Fibroblast of the conjunctiva (primary cell): ENCODE measurements at places on chromosomes 3 and 15.

DNA sequence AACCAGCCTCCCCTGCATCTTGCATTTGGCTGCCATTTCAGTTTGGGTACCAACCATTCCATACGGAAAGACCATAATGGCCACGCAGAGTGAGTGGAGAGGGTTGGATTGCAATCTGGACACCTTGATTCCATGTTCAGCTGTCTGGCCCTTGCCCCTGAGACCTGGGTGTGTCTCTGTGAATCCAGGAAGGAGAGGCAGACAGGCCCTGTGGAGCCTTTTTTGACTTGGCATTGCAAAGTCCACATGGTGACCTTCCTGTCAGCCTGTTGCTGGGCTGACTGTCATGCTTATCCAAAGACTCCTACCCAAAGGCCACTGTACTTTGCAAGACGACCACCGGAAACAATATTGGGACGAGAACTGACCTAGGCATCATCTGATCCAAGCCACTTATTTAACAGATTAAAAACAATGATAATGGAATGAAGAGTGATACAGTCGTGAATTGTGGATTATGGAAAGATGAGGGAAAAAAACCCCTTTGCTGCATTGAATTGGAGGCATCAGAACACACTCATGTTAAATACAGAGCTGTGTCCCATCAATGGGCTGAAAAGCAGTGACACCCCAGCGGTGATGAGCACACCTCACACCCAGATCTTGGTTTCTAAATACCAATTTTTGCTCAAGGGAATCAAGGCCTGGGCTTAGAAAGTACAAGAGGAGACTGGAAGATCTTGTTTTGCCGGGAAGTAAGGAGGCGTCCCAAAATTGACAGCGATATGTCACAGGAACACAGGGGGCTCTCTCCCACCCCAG is 86.0 kb downstream of the LRRK1 start:
- no peak for DNase-seq

GRCh38 chr15:86849558-86850285 is 770.1 kb downstream of the AGBL1 start:
- no peak for DNase-seq

DNA sequence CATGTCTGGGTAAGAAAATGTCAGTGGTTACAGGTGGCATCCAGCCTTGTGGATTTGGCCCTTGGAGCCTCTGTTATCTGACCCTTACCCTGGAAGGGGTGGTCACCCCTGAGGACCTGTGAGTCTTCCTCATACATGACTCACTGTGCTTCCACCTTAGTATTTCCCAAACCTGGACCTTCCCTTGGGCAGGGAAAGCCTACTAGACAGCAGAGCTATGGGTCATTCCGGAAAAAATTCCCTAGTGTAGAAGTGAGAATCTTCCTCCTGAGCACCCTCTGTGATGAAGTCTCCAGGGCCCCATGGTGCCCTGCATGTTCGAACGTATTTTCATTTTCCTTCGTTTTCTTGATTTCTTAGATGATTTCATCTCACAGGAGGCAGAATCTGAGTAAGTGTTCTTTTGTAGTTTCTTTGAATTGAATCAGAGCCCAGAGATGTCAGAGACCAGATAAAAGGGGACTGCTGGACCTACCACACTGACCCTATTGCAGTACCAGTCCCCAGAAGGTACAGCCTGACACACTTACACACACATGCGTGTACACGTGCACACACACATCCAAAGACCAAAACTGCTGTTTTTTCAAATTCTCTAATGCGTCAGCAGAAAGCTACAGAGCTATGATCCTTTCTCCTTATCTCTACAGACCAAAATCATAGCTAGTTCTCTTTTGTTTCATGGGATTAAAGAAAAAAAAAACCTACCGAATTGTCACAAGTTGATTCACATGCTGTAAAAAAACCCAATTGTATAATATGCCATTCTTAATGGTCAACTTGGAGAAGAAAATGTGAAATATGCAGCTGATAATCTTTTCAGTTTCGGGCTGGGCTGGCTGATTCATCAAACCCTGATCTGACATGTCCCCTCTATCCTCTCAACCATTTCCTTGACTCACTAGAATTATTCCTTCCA is 50.5 kb upstream of the ARHGEF3 start:
- no peak for DNase-seq

DNA sequence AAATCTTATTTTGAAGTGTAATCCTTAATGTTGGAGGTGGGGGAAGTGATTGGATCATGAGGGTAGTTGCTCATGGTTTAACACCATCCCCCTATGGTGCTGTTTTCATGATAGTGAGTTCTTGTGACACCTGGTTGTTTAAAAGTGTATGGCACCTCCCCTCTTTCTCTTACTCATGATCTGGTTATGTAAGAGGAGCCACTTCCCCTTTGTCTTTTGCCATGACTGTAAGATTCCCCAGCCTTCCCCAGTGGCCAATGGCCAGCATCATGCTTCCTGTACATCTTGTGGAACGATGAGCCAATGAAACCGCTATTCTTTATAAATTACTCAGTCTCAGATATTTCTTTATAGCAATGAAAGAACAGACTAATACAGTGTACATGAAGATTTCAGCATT is 39.8 kb upstream of the GMNC start:
- DNase-seq = no peak

- DNase-seq = no peak
Observed at GRCh38 chr3:53613125-53613524, 118.7 kb downstream of the CACNA1D start.

DNA sequence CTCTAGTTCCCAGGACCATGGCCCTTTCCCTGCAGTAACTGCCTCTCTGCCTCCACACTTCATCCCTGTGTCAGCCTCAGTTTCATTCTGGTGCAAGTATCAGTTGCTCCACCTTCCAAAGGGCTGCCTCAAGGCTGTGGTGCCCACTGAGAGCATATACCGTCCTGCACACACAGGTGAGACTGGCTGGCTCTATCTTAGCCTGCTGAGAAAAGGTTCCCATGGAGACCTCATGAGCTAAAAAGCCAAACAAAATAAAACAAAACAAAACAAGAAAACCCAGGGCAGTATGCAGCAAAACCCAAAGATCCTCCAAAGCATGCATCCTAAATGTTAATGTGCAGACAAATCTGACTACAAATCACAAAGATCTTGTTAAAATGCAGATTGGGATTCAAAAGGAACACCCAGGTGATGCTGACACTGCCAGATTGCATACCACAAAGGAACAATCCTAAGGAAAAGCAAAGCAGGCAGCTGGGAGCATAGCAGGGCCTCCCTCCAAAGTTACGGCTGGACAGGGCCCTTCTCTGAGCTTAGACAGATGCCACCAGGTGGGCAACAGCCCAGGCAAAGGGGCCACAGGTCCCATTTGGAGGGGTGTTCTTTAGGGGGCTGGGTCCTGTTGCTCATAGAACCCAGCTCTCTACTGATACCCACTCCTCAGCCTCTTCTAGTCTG is 76.3 kb upstream of the SLCO2A1 start:
- no peak for DNase-seq

DNA sequence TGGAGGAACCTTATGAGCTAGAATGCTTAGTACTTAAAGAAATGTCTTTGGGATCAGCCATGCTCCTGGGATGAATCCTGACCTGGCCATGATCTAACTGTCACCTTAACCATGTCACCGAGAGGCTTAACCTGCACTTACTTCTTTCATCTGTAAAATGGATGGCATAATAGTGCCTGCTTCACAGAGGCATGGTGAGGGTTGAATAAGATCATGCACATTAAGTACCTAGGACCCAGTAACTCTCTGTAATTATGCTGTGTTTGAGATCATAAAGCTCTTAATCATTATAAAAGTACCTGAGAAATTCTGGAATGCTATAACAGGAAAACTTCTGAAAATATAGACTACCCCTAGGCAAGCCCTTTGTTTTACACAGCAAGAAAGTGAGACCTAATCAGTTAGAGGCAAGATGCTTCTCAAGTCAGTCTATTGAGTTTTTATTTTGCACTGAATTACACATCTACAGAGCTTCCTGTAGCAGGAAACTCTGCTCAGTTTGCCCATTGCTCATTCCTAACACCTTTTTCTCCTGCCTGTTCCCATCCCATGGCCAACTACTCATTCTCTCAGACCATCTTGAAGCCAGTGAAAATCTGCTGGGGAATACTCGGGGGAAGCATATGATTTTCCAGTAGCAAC is 1015.5 kb upstream of the CFAP20DC start:
- no peak for DNase-seq

DNA sequence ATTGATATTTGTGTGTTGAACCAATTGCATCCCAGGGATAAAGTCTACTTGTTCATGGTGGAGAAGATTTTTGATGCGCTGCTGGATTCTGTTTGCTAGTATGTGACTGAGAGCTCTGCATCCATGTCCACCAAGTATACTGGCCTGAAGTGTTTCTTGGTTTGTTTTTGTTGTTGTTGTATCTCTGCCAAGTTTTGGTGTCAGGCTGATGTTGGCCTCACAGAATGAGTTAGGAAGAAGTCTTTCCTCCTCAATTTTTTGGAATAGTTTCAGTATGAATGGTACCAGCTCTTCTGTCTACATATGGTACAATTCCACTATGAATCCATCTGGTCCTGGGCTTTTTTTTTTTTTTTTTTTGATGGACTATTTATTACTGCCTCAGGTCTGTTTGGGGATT is 50.9 kb upstream of the OSTN start:
- no peak for DNase-seq

DNA sequence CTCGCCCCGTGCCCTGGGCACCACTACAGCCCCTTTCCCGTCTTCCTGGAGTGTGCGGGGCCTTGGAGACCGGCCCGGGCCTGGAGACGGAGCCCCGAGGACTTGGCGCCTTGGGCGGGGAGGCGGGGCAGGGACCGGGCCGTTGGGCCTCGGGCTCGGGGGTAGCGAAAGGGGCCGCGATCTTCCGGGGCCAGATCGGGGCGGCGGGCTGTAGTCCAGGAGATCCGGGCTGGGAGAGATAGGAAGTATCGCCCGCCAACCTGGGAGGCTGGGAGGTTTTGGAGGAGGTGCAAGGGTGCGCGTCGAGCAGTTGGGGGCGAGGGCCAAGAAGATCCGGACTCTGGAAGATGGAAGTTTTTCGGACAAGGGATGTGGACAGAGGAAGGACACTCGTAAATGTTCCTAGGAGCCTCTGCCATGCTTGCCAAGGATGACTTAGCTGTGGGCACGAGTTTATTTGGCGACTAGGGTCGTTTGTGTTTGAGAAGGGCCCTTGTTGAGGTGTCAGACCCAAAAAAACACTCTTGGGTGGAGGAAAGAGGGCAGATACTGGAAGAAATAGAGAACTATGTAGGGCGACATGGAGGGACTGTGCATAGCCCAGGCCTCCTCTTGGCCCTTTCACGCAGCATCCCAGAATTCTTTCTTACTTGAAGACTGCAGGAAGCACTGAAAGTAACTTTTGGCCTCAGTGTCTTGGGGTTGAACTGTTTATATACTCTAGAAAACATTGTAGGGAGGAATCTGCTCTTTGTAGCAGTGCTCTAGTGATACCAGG is 712 bp downstream of the RTF1 start:
- no peak for DNase-seq

DNA sequence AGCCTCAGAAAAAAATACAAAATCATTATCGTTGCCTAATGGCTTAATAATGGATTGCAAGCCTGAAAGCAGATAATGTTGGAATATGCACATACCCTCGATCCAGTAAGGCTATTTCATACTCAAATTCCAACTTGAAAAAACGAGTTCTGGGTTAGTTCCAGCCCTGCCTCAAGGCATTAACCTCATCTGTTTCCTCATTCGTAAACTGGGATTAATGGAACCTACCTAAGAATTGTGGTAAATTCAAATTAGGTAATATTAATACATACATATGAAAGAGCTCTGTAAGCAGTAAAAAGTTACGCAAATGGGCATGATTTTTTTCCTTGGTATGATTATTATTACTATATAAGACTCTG is 107.5 kb downstream of the SRGAP3 start:
- DNase-seq = no peak

GRCh38 chr15:29522373-29523276 is 253.0 kb upstream of the NSMCE3 start:
- DNase-seq = no peak

GRCh38 chr3:15896500-15896899 is 98.7 kb upstream of the ANKRD28 start:
- DNase-seq = no peak

DNA sequence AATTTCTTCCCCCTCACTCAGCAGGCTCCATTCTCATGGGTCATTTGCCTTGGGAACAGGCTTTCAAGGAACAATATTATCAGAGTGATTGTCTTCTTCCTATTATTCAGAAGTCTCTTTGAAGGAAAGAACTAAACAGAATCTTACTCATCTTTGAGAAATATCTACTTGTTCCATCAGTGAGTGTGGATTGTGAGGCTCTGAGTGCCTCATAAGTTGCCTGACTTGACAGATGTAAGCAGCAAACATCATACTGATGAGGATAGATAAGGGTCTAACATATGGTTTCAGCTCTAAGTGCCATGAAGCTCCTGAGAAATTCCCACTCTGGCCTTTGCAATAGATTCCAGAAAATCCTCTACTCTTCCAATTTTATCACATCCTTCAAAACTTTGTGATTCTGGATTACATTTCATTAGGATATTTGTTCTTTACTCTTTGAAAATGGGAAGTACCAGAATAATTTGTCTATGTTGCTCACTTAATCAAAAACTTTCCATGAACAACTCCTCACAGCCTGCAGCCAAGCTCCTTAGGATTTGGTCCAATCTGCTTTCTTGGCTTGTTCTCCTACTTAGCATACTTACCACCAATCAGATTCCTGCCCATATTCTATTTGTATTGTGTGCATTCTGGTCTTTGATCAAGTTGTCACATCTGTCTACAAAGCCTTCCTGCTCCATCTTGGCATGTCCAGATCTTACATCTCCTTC is 120.1 kb downstream of the RPL22L1 start:
- no peak for DNase-seq

- no peak for DNase-seq
Observed at GRCh38 chr3:155334914-155335723, 41.6 kb upstream of the STRIT1 start.

DNA sequence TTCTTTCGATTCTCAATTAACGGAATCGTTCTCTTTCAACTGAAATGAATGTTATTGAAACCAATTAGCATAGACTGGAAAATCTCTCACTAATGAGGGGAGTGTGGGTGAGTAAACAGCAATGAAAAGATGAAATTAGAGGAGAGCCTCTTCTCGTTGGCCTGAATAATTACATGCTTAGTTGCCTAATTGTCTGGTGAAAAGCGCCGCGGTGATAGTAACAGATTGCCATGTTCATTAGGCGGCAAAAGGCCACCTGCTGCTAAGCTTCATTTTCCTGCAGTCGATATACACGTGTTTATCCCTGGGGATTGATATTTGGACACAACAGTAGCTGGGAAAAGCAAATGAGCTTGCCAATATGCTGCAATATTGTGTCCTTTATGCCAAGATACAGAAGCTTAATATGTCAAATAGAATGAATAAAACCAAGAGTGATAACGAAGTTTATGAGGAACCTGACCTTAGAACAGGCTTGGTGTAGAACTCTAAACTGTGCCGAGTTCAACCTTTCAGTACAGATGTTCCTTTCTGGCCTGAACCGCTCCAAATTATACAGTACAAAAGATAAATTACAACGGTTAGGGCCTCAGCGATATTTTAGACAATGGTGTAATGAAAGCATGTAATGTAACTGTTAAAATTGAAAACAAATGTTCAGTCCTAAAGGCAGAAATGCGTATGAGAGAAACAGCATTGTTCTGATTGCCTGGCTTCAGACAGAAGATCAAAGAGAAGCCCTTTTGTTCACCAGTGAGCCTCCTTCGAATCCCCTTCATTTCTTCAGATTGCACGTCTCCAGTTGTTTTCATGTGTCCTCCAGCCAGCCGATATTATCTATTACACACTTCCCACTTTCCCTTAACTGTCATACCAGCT is 185.2 kb downstream of the SHOX2 start:
- DNase-seq = no peak

GRCh38 chr3:76698136-76698706 is 341.7 kb upstream of the ROBO2 start:
- DNase-seq = no peak

GRCh38 chr15:61186905-61187741 is 42.0 kb downstream of the RORA start:
- no peak for DNase-seq
